Stomach (tissue), 19 donors: ENCODE measurements at places on chromosomes 3 and 15.
A peak's percentile ranks its signal among the peaks of the same experiment; 100 is the strongest.

DNA sequence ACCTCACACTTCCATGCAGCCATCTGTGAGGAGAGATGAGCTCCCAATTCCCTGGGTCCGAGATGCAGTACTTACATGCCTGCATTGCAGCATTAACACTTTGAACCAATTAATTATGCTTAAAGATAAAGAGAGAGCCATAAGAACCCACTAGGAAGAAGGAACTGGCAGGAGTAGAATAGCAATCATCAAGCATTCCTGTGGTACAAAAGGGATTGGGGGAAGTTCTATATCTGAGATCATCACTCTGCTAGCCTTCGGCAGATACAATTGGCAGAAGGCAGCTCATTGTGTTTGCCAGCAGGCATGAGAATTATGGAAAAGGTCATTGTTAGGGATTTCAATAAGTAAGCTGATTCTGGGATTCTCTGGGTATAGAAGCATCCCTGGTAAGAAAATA is 891.4 kb downstream of the NTRK3 start:
- DNase-seq = no peak

- DNase-seq = no peak
These were observed 37.8 kb upstream of the GOLGA6B start for GRCh38 chr15:72616491-72617210.

- DNase-seq = no peak
These were observed 266.7 kb downstream of the SLCO3A1 start for GRCh38 chr15:92120094-92120795.

- DNase-seq = no peak
These were observed 151.6 kb downstream of the SLCO3A1 start for GRCh38 chr15:92005154-92005553.

DNA sequence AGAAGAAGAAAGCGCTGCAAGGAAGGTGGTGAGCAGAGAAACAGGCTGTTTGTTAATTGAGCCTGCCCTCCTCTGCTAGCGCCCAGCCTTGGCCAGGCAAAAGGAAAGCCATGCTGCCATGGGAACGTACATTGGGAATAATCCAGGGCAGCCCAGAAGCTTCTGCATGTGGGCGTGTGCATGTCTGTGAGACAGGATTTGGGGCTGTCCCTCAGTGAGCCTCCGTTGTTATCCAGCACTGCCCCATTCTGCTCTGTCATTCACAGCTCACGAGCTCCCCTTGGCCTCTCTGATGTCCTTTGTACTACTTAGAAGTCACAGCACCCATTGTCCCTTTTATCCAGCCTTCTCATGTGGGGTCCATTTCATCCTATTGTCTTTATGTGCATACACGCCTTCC is 239.1 kb upstream of the ROPN1 start:
- DNase-seq = no peak

- DNase-seq = no peak
These were observed 107.1 kb downstream of the LIPC start for GRCh38 chr15:58538901-58539300.

GRCh38 chr3:10777627-10778026 is 38.4 kb upstream of the SLC6A11 start:
- DNase-seq = no peak

DNA sequence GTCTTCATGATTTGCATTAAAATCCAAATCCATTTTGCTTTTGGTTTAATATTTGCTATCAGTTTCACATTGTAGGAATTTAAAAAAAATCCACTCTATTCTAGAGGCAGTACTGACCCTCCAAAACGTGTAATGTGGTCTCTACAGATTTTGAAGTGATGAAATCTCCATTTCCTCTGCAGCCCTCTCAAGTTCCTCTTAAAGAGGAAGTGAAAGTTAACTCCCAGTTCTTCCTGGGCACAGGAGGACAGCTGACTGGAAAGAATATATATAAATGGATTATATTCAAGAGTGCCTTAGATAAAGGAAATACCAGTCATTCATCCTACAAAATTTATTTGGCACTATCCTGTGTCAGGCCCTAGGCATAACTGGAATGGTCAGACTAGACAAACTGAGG is 83.5 kb upstream of the PLCL2 start:
- DNase-seq = no peak

- no peak for DNase-seq
These were observed 18.2 kb upstream of the SPTSSB start for GRCh38 chr3:161389445-161390035.

- DNase-seq = peak; percentile 83
These were observed 39.8 kb downstream of the IDH2 start for GRCh38 chr15:90062462-90062932.

DNA sequence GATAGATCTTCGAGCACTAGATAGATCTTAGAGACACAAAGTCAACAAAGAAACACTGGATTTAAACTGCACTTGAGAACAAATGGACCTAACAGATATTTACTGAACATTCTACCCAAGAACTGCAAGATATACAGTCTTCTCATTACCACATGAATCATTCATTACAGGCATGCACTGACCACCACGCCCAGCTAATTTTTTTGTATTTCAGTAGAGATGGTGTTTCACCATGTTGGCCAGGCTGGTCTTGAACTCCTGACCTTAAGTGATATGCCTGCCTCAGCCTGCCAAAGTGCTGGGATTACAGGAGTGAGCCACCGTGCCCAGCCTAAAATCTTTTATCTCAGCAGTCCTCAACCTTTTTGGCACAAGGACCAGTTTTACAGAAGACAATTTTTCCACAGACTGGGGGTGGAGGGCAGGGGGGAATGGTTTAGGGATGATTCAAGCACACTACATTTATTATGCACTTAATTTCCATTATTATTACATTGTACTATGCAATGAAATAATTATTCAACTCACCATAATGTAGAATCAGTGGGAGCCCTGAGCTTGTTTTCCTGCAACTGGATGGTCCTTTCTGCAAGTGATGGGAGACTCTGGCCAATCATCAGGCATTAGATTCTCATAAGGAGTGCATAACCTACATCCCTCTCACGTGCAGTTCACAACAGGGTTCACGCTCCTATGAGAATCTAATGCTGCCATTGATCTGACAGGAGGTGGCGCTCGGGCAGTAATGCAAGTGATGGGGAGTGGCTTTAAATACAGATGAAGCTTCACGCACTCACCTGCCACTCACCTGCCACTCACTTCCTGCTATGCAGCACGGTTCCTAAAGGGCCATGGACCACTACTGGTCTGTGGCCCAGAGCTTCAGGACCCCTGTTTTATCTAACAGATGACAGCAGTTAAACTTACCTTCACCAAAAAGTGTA is 21.7 kb downstream of the CSNK1G1 start:
- DNase-seq = no peak

DNA sequence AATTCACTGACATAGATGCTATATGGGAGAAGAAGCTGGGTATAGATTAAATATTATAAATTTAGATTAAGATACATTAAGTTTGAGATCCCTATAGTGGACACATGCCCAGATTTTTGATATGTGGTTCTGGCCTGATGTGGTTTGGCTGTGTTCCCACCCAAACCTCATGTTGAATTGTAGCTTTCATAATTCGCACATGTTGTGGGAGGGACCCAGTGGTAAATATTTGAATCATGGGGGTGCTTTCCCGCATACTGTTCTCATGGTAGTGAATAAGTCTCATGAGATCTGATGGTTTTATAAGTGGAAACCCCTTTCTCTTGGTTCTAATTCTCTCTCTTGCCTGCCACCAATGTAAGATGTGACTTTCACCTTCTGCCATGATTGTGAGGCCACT is 189.4 kb upstream of the CD96 start:
- DNase-seq = no peak

DNA sequence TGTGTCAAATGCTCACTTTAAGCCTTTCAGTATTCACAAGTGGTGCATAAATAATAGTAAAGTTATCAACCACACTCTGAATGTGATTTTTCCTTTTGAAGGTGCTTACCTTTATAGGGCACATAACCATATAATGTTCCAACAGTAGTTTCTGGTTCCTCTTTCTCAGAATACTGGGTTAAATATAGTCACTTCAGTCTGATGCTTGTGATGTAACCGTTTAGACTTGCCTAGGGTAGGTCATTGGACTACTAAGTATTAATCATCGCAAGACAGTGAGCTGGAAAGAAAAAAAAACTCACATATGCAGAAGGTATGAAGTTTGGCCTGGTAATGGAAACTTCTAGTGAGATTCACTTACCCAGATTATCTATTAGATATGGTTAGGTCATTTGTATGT is 1.9 kb downstream of the KBTBD8 start:
- no peak for DNase-seq

DNA sequence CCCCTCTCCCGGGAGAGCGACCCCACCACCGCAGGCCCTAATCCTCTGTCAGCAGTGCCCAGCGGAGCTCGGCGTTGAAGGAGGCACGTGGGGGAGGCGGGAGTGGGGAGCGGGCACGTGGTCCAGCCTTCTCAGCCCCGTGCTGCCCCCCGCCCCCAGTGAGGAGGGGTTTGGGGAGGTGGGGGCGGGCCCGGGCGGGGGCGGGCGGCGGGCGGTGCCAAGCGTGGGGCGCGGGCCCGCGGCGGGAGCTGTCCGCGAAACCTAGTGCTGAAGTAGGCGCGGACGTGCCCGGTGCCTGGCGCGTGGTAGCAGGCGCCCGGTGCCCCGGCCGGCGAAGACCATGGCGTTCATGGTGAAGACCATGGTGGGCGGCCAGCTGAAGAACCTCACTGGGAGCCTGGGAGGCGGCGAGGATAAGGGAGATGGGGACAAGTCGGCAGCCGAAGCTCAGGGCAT is at the start of gene CPLX3:
TSS of gene CPLX3 (plus strand) at position 264 of the 456 bp plus-strand sequence. CDS start at position 341, 77 bp downstream.
- peak; percentile 75 for DNase-seq

GRCh38 chr3:88918841-88919240 is 188.6 kb upstream of the EPHA3 start:
- DNase-seq = no peak

- no peak for DNase-seq
These were observed 111.2 kb downstream of the MYO5A start for GRCh38 chr15:52417521-52417920.

- peak; percentile 56 for DNase-seq
These were observed 34.6 kb downstream of the THSD4 start for GRCh38 chr15:71149646-71150557.

DNA sequence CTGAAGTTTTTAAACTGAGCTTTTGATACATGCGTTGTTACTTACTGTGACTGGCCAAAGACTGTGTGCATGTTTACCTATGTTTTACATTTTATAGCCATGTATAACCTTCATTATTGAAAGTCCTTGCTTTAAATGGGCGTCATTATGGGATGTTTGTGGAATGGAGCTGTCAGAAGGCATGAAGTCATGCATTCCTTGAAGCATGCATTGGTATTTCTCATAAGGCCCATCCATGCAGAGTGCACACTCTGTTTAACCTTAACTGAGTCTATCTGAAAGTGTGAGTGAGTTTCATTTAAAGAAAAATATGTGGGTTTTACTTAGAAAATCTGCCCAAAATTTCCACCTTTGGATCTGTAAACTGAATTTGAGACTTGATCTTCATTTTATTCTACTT is 51.1 kb downstream of the PSMD6 start:
- peak; percentile 41 for DNase-seq
